ENCODE measurements at places on chromosomes 6 and 20.

GRCh38 chr20:62561948-62562347 lies 80.4 kb upstream of the SLCO4A1 start:
- no peak for DNase-seq

- no peak for DNase-seq
Measured at GRCh38 chr6:132733814-132734213, 20.0 kb upstream of the VNN1 start.

- no peak for DNase-seq
Measured at GRCh38 chr6:5771759-5772390, 234.8 kb downstream of the NRN1 start.

DNA sequence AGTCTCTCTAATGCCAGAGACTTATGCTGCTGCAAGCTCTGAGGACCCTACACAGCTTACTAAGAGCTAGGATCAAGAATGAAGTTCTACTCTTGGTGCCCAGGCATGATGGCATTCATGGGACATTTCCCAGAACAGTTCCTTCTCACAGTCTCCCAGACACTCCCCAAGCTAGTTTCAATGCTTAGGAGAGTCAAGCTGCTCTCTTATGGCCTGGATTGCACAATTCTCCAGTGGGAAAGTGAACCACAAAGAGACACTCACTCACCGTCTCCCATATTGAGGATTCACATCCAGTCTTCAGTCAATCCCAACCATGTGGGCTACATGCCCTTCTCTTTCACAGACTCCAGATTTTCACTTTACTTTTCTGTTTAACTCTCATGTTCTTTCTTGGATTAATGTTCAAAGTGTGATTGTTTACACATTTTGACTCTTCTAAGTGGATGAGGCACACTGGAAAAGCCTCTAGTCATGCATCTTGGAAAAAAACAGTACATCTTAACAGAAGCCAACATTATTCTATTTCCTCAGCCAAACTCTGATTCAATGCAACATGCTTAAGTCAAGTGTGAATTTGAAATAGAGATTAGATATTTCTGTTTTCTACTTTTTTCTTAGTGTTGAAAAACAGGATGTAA lies 447.8 kb upstream of the BTBD3 start:
- no peak for DNase-seq

DNA sequence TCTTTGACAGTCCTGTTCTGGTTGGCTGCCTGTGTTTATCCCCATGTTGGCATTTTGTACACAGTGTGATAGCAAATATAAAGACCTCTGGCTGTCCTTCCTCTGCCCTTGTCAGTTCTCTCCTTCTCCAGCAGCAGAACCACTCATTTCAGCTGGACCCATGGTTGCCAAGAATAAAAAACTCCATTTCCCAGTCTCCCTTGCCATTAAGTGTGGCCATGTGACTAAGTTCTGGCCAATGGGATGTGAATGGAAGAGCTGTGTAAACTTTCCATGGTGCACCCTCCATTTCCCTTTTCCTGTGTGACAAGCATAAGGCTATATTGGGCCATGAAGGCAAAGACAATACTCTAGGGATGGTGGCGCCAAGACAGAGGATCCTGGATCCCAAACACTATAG lies 78.4 kb upstream of the TBC1D7 start:
- DNase-seq, result no peak

DNA sequence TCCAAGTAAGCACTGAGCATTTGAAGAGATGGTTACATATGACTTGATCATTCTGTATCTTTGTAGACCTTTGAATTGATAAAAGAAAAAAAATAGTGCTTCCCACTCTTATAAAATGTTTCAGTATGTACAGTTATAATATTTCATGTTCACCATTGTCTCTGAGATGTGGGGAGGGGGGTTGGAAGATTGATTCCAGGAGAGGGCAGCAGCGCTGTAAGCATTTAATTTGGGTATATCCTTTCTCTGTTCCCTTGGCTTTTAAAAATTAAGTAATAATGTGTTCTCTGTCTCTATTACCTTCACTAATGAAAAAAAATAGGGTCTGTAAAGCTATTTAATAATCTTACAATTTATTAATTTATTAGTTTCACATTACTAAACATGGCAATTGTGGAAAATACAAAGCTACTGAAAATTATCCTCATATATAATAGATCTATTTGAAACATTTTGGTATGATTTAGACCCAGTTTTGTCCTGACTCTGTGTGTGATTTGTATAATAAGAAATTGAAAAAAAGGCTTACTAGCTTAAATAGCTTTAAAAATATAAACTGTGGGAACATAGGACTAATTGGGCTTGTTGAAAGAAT lies 341.2 kb downstream of the CDKAL1 start:
- DNase-seq, result no peak

DNA sequence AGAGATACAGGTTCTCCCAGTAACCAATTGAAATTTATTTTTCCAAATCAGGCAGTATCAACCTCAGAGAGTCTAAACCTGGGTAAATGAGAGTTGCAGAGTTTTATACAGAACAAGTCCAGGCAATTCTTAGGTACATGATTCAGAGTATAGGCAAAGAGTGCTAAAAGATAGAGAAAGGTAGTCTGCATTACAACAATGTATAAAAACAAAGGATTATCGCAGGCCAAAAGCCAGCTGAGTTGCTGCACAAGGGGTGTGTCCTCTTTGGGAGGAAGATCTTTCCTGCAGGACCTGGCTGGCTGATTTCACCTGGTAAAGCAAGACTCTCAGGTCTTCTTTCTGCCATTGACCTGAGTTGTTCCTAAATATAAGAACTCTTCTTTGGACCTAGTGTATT lies 48.9 kb upstream of the ECHDC1 start:
- no peak for DNase-seq

DNA sequence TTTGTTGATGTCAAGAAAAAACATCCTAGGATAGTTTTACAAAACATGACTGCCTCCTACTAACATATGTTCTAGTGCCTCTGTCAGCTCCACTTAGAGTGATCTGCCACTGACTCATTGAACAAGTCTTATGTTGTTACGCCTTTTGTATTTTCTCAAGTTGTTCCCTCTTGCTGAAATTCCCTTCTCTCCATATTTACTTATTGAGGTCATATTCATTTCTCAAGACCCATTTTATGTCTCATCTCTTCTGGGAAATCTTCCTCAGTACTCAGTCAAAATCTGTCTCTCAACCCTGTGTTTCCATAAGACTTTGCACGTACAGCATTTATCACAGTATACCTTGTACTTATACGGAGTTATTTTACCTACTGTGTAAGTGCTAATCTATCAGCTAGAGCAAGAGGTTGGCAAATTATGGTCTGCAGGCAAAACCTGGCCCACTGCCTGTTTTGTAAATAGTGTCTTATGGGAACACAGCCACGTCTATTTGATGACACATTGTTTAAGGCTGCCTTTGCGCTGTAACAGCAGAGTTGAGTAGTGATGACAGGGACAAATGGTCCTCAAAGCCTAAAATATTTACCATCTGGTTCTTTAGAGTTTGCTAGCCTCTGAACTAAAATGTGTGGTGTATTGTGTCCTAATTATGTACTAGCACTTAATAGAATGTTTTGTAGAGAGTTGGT lies 83.4 kb downstream of the ADGRB3 start:
- DNase-seq, result no peak

- DNase-seq, result no peak
Measured at GRCh38 chr6:35757456-35758123, 18.8 kb upstream of the CLPSL2 start.

GRCh38 chr20:14523090-14523489 lies 185.7 kb upstream of the FLRT3 start:
- DNase-seq, result no peak

Measured in stimulated activated naive CD4-positive, alpha-beta T cell treated with Interleukin-2 at 50 U/mL for 16 hours (primary cell).